ENCODE measurements at places on chromosomes 4 and X.
A peak's percentile ranks its signal among the peaks of the same experiment; 100 is the strongest.

DNA sequence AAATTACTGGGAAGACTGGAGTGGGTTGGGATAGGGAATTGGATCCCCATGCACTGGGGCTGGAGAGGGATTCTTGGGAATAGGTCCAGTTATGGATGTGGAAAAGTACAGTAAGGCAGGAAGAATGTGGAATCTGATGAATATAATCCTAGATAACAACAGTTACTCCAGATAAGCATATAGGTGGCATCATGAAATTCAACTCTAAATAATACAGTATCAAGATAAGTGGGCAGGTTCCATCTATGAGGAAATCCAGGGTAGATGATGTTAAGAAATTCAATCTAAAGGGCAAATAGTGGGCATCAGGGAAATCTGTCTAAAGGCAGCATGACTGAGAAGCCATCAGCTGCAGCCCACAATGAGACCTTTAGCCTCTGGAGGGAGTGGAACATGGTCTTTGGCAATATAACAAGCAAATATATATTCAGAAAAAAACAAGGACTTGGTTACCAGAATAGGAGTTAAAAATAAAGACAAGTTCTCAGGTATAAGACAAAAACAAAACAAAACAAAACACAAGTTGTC is 1.2 kb downstream of the DTHD1 start:
- no peak for DNase-seq

GRCh38 chr4:122673252-122673651 is 52.4 kb upstream of the IL21 start:
- DNase-seq, result no peak

- no peak for DNase-seq
Observed at GRCh38 chrX:121832446-121832845, 785.0 kb downstream of the GLUD2 start.

DNA sequence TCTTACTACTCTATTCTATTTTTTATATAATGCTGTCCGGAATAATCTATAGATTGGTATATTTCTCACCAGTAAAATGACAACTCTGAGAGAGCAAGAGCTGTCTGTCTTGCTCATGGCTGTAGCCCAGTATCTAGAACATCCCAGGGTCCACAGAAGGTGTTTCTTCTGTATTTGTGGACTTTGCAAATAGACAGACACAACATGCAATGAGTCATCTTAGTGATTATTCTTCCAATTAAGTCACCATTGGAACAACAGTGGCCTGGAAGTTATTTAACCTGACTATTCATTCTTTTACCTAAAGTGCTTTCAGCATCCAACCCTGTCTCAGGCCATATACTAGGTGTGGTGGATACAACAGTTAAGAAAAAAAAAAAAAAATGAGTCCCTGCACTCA is 179.5 kb downstream of the PPARGC1A start:
- DNase-seq, result no peak

GRCh38 chrX:40011322-40012038 is 86.3 kb downstream of the BCOR start:
- no peak for DNase-seq

- DNase-seq, result no peak
Observed at GRCh38 chr4:187565416-187565815, 430.2 kb upstream of the ZFP42 start.

DNA sequence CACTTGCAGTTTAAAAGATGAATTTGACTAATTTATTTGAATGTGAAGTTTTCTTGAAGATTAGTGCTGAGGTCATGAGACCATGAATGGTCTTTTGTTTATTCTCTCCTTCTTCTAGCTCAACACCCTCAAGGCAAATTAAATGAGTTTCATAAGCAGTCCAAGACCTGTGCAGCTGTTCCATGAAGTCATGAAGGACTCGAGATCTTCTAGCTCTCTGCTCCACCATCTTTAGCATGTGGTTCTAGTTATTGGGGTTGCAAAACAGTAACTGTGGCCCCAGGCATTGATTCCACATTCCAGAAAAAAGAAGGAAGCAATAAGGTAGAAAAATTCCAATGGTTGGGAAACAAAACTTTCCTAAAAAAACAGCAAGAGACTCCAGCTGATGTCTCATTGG is 84.2 kb upstream of the HS3ST1 start:
- DNase-seq, result no peak

GRCh38 chr4:145618932-145619638 is at the start of gene MMAA:
Gene MMAA, plus strand, starts transcription at chr4:145619385. Its CDS starts 19,755 bp downstream, at chr4:145639140.
- DNase-seq, result peak; percentile 91

DNA sequence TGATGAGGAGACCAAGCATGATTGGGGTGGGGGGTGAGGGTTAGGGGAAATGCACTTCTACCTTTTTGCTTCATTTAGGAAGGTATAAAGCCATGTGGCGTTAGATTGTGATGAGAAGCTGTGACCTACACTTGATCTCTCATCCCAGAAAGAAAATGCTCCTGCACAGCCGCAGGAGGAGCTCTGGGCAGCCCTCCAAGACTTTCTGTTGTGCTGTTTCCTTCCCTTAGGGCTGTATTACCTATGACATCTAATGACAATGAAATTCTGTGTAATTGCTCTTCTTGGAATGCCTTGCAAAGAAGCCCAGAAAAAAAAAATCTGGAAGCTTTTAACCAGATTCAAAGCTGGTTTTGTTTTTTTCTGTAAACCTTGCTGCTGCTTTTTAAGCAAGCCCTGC is 13.4 kb downstream of the PRPS2 start:
- no peak for DNase-seq

GRCh38 chr4:76571274-76571673 is 136.2 kb downstream of the SHROOM3 start:
- no peak for DNase-seq

- DNase-seq, result no peak
Observed at GRCh38 chr4:598925-599324, 22.8 kb upstream of the TMEM271 start.

DNA sequence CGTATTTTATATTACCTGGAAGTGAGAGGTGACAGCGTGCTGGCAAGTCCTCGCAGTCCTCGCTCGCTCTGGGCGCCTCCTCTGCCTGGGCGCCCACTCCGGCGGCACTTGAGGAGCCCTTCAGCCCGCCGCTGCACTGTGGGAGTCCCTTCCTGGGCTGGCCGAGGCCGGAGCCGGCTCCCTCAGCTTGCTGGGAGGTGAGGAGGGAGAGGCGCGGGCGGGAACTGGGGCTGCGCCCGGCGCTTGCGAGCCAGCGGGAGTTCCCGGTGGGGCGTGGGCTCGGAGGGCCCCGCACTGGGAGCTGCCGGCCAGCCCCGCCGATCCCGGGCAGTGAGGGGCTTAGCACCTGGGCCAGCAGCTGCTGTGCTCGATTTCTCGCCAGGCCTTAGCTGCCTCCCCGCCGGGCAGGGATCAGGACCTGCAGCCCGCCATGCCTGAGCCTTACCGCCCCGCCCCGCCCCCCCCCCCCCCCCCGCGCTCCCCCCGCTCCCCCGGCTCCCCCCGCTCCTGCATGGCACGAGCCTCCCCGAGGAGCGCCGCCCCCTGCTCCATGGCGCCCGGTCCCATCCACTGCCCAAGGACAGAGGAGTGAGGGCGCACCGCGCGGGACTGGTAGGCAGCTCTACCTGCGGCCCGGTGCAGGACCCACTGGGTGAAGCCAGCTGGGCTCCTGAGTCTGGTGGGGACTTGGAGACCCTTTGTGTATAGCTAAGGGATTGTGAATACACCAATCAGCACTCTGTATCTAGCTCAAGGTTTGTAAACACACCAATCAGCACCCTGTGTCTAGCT is 298.9 kb upstream of the MAGEB16 start:
- no peak for DNase-seq

DNA sequence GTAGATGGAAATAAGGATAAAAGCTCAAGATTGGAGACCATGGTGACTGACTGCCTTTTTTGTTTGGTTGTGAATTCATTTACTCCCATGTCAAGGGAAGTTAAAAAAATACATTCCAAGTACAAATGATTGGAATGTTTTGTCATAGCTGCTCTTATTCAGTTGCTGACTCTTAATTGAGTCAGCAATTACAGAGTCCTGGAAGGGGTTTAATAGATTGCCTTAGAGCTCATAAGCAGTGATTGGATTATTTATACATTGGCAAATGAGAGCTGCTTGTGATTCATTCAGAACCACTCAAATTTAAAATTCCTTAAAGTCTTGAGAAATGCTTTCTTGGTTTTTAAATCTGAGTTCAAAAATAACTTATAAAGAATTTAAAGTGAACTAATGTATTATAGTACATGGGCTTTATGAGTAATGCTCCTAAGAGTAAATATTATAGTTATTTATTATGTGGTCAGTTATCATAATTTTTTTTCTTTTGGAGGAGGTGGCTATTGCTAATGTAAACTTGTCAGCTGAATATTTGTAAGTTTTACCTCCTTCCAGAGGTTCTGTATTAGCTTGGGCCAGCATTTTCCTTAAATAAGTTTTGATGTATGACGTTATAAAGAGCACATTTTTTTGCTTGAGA is 13.6 kb downstream of the JADE1 start:
- DNase-seq, result no peak

DNA sequence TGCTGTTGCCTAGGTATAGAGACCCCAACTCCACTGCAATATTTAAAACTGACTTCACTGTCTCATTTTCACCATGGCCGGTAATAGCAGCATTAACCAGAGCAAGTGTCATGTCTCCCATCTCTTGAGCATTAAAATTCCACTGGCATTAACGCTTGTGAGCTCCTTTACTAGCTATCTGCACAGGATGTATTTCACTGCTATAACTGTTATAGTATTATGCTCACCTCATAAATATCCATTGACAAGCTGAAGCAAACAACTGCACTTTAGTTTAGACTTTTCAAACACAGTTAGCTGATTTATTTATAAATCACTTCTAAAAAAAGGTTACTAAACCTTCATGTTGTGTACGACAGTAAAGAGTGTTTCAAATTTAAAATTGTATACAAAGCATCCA is 157.8 kb downstream of the ANTXR2 start:
- no peak for DNase-seq
